ENCODE measurements at places on chromosomes 7 and 10.

GRCh38 chr7:129739427-129739826, 127.9 kb downstream of the NRF1 start:
- peak; percentile 46 for DNase-seq

- DNase-seq: no peak
Measured at GRCh38 chr10:103750836-103751235, 104.5 kb downstream of the SH3PXD2A start.

DNA sequence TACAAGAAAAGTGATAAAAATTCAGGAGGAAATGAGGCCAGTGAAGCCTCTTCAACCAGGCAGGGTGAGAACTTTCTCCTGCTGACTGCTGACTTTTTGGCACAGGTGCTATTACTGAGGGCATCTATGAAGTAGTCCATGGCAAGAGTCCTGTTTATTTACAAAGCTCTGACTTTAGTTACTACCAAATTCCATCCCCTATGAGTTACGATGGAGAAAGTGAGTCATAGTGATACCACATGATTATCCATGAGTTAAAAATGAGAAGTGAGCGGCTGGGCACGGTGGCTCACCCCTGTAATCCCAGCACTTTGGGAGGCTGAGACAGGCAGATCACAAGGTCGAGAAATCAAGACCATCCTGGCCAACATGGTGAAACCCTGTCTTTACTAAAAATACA, 19.9 kb downstream of the CCDC3 start:
- no peak for DNase-seq

- DNase-seq: no peak
Measured at GRCh38 chr10:50400694-50401093, 149.4 kb upstream of the ASAH2 start.

GRCh38 chr7:20276705-20277472, 53.8 kb upstream of the ITGB8 start:
- no peak for DNase-seq

- DNase-seq: no peak
Measured at GRCh38 chr10:122254831-122255230, 16.3 kb upstream of the BTBD16 start.

- no peak for DNase-seq
Measured at GRCh38 chr10:89428877-89429276, 14.5 kb downstream of the IFIT5 start.

- peak; percentile 51 for DNase-seq
Measured at GRCh38 chr10:3887885-3888476, 103.0 kb upstream of the KLF6 start.

- DNase-seq: no peak
Measured at GRCh38 chr7:66138994-66139752, 24.5 kb downstream of the CRCP start.

DNA sequence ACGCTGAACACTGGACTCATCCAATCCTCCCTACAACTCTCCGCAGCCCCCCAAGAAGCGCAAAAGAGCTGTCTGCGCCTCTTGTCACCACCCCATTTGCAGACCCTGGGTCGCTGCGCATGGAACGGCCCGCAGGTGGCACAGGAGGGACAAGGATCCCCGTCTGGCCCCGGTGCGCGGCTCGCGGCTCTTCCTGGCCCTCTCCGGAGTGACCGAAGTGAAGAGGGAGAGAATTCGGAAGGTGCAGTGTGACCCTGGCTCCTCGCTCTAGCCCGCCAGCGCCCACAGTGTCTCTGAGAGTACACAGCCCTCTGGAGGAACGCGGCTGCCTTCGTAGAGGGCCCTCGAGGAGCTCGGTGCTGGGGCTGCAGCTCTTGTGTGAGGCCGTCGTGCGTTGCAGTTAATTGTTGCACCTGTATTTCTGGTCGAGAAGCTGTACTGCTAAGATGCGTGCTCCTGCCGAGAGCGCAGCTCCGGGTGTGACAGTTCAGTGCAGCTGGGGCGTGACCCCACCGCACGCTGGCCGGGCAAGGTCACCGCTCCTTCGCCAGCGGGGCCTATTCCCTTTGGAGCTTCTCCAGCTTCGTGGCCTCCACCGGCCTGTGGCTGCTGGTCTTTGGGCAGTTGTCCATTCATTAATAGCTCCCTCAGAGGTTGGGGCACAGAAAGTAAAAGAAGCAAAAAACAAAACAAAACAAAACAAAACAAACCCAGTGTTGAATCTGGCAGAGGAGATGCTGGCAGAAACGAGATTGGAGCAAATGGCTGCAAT, 119.0 kb downstream of the SEC23IP start:
- DNase-seq: no peak

DNA sequence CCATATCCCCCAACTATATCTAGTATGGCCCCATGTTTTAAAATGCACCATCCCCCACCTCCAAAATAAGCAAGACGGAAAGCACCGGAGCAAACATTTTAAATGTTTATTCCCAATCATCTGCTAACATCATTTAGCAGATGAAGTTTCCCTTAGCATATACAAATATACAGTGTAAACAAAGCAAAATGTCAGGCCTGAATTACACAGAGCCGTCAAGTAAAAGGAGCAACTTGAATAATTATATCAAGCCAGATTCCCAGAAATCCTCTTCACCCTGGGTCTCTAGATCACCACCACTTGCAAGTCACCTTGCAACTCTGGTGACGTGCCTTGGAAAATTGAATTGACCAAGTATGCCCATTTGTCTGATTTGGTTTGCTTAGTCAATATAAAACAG, 91.6 kb upstream of the COL1A2 start:
- DNase-seq: no peak

- DNase-seq: no peak
Measured at GRCh38 chr7:135189221-135189662, 18.7 kb upstream of the CYREN start.

DNA sequence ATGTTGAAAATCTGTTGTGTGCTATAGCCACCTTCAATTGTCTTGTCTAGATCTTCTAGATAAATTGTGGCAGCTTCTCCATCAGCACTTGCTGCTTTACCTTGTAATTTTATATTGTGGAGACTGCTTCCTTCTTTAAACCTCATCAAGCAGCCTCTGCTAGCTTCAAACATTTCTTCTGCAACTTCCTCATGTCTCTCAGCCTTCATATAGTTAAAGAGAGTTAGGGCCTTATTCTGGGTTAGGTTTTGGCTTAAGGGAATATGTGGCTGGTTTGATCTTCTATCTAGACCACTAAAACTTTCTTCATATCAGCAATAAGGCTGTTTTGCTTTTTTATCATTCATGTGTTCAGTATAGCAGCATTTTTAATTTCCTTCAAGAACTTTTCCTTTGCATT, 128.2 kb downstream of the ADAM22 start:
- DNase-seq: no peak

GRCh38 chr10:8224591-8224990, 170.1 kb downstream of the GATA3 start:
- DNase-seq: no peak

GRCh38 chr7:149229526-149229925, 9.9 kb upstream of the ZNF212 start:
- no peak for DNase-seq

DNA sequence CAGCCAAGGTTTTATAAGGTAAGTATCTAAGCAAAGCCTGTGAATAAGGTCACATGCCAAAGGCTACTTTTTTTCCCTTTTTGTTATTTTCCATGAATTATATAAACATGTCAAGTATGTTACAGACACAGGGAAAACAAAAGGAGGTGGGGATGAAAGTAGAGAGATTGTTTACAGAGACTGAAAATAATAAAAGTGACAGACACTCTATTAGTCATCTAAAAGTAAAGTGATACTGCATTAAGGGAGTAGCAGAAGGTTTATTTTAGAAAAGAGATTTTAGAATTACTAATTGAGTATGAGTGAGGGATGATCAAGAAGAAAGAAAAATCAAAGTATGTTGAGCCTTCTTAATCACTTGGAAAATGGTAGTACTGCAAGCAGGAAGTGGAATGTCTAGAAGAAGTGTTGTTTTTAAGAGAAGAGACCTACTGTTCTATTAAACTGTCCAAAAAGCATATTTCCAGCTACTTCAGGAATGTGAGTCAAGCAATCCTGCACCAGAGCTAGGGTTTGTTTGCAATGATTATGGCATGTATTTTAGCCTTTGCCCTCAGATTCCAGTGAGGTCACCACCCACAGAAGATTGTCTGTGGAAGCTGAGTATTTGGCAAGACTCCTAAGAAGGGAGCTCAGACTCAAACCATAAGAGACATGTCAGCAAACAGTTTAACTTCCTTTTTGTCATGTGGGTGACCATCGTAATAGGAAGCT, 177.9 kb upstream of the PLXDC2 start:
- peak; percentile 75 for DNase-seq

DNA sequence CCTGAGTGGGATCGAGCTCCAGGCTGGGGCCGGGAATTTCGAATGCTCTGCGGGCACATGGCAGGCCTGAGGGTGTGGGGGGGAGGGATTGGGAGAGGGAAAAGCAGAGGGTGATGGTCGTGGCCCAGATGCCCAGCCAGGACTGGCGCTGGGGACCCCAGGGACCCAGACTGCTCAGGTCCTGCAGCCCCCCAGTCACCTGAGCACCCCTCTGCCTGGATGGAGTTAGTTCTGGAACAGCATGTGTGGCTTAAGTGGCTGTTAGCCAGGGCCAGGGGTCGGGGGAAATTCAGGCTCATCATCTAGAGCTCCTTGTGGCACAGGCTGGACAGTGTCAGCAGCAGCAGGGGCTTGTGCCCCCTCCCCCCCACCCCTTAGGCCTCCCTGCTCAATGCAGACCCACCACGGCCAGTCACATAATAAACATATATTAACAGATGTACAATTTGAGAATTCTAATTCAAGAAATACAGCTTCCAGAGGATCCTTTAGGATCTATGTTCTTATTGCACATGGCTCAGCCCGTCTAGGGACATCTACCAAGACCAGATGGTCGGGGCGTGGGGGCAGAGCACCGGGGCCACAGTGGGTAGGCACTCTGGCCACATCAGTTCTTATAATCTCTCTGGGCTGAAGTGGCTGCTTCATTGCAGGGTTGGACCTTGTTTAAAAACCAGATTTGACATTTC, 22.2 kb downstream of the DNAJB12 start:
- DNase-seq: no peak

DNA sequence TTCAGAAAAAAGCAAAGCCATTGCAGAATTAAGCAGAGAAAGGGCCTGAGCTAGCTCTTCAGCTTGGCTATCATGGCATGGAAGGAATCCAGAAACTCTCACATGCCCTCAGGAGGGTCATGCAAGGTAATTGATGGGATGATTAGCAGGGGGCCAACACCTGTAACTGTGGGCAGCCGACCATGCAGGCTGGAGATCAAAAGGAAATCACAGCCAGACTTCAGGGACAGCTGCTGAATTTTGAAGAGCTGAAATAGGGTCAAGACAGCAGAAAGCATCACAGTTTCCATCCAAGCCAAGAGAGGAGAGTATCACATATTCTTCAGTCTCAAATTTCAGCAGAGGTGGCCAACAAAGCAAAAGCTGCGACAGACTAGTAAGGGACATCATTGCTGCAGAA, 239.6 kb upstream of the STEAP1 start:
- DNase-seq: no peak

DNA sequence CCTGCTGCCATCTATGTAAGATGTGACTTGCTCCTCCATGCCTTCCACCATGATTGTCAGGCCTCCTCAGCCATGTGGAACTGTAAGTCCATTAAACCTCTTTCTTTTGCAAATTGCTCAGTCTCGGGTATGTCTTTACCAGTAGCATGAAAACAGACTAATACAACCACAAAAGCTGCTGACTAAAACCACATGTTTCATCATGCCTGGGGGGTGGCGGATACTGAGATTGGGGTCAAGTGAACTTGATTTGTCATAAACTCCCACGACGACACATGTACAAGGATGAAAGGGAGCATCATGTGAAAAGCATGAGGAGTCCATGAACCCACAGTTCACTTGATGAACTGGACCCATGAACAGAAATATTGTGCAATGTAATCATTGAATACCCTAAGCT, 134.9 kb upstream of the ANK3 start:
- no peak for DNase-seq

DNA sequence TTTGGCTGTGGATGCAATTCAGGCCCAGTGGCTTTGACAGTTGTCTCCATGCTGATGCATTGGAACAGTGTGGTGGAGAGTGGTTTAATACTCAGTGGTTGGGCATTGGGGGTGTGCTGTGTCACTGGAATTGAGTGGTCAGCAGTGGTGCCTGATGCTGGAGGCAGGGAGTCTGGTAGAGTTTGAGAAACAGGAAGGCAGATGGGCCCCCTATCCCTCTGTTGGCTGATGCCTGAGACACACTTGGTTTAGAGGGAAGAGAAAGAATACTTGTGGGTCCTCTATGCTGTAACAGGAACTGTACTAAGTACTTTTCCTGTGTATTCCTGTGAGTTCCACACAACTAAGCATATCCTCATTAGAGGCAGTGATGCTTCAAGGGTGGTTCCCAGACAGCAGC, 55.4 kb downstream of the EEPD1 start:
- DNase-seq: peak; percentile 72

DNA sequence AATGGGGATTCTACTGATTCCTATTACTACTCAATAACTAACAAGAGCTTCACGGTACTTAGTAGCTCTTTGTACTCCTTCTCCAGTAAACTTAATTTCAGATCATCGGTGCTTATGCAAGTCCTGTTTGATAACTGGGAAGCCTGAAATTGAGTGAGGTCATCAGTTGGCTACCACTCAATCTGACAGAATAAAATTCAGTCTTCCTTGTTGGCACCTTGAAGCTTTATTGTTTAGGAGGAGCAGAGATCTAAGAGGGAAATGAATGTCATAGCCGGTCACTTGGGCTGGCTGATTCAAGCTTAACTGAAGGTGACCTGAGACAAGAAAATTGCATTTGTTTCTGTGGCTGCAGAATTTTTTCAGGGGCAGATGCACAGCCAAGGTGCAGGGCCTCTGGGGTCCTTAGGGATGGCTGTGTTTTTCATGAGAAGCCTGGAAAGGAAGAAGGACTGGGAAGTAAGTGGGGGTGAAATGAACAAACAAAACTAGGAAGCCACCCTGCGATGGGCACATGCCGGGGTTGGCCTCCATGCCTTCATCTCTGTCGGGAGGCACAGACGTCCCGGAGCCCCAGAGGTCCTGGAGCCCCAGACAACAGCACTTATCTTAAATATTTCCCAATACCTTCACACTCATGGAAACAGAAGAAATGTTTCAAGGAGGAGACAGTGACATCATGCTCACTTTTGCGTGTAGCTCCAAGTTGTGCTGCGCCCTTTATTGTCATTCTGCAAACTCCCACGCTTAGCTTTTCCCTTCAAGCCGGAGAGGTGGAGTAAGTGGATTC, 85.0 kb upstream of the KIF5B start:
- no peak for DNase-seq

- no peak for DNase-seq
Measured at GRCh38 chr10:36198322-36198721, 556.2 kb upstream of the FZD8 start.

DNA sequence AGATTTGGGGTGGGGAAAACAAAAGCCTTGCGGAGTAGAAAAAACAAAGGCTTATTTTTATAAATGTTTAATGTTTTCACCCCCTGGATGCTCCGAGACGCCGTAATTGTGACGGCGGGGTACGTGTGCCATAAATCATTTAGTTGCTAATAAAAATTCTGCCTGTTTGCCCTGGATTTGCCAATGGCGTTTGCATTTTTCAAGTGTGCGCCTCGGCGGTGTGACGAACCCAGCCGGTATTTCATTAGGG, 2.5 kb upstream of the TNRC18 start:
- DNase-seq: no peak

GRCh38 chr7:100152404-100152803, 3.7 kb downstream of the LAMTOR4 start:
- DNase-seq: peak; percentile 96

GRCh38 chr7:977326-978048, 2.1 kb upstream of the COX19 start:
- no peak for DNase-seq

GRCh38 chr10:85643171-85643844, 723.3 kb downstream of the GRID1 start:
- DNase-seq: no peak

Measured in Kasumi-1 (cell line).